ENCODE measurements at places on chromosomes 11 and 22.

- no peak for DNase-seq
Measured at GRCh38 chr11:129917231-129917630, 21.9 kb upstream of the NFRKB start.

GRCh38 chr11:65862941-65863888, 3.0 kb downstream of the MUS81 start:
- DNase-seq: no peak

- no peak for DNase-seq
Measured at GRCh38 chr11:15988693-15989231, 367.6 kb downstream of the SOX6 start.

GRCh38 chr22:39598017-39598965, 27.7 kb downstream of the CACNA1I start:
- DNase-seq: peak; percentile 74

GRCh38 chr22:44398856-44399837, 86.4 kb upstream of the SHISAL1 start:
- peak; percentile 8 for DNase-seq

- no peak for DNase-seq
Measured at GRCh38 chr11:111736621-111737443, 29.4 kb downstream of the PPP2R1B start.

Data from CD4-positive, alpha-beta T cell treated with Interleukin-15 for 1 hour (primary cell).